DMS153 (cell line): ENCODE measurements at places on chromosomes 12 and 14.

- no peak for DNase-seq
Observed at GRCh38 chr14:84520711-84521338, 1009.1 kb upstream of the FLRT2 start.

GRCh38 chr14:20998139-20998538, 954 bp upstream of the SLC39A2 start:
- DNase-seq, result no peak

- DNase-seq, result no peak
Observed at GRCh38 chr12:65945457-65945856, 121.2 kb downstream of the HMGA2 start.

DNA sequence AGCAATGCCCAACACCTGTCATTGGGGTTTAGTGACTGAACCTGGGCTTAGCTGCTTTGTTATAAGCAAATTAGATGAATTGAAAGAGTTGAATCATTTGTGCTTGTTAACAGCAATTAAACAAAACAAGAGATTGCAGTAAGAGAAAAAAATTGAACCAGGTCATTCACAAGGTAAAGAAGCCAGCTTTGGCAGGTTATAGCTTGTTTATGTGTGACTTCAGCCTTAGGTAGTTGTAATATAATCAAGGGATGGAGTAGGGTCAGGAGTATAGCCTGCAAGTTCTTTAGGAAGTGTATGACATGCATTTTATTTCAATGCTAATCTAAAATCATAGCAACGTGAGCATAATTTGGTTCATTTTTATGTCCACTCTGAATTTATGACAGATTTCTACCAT, 63.4 kb upstream of the PLEKHG3 start:
- DNase-seq, result no peak

DNA sequence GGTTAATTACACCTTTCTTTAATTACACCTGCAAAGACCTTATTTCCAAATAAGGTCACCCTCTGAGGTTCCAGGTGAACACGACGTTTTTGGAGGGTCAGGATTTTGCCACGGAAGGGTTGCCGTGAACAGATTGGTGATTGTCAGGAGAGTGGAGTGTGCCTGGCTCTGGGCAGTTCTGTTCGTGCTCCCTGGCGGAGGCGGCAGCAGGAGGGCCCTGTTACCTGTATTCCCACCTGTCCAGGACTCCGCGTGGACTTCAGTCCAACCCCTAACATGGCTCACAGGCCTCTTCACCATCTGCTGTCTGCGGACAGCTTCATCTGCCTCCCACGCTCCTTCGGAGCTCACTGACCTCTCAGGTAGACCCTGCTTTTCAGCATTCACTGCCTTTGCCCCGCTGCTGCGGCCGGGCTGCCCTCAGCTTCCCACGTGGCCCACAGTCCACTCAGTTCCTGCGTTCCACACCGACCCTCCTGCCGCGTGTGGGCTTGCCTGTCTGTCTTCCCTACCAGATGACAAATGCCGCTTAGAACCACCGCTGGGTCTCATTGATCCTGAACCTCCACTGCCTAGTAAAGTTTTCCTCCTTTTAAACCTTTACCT, 187.5 kb upstream of the DIO3 start:
- DNase-seq, result no peak

DNA sequence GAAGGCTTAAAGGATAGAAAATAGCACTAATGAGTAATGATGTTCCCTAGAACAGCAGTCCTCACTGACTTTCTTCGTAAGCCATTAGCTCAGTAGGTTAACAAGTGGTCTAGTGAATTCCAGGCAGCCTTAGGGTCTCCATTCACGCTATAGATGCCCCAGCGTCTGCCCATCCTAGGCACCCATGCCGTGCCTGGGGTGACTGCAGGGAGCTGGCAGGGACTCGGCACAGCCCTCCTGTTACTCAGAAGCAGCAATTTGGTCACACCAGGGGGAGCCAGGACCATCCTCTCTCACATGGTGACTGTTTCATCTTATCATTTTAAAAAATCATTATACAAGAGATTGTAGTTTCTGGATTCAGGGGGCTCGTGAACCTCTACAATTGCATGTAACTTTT, 66.0 kb upstream of the TRAF3 start:
- DNase-seq, result no peak

- DNase-seq, result no peak
Observed at GRCh38 chr14:87529081-87529480, 463.9 kb downstream of the GALC start.

- no peak for DNase-seq
Observed at GRCh38 chr12:77031745-77032144, 33.6 kb downstream of the E2F7 start.

- DNase-seq, result no peak
Observed at GRCh38 chr12:115388139-115388538, 704.2 kb upstream of the TBX3 start.

- DNase-seq, result peak; percentile 38
Observed at GRCh38 chr12:116244001-116244400, 33.5 kb downstream of the MED13L start.

DNA sequence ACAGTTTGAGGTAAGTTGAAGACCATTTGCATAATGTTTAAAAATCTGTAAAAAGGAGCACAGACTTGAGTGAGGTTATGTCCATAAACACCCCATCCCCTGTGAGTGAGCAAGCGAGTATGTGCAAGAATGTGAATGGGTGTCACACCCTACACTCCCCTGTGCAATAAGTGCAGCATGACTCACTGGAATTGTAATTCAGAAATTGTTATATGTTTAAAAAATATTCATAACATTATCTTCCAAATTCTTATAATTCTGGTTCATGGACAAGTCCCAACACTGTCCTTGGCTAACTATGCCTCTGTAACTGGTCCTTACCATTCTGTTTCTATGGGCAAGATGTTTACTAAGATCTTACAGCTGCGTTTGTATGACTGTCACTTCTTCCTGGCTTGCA, 207.8 kb upstream of the FAR2 start:
- DNase-seq, result no peak
